ENCODE measurements at places on chromosomes 3 and 15.

DNA sequence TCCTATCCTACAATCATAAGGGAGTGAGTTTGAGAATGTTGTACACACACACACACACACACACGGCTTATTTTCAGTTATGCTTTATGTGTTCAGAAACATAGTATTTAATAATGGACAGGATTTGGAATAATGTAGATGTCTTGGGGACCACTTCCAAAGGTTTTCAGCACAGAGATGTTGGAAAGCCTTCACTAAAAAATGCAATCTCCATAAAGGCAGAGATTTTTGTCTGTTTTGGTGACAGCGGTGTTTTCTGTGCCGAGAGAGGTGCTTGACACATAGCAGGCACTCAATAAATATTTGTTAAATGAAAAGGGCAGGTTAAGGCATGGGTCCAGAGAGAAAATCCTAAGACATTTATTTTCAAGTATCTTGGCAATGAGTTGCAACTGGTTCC is 428.2 kb upstream of the RGMA start:
- no peak for DNase-seq

- DNase-seq = no peak
Observed at GRCh38 chr15:80367094-80367493, 37.1 kb upstream of the ARNT2 start.

GRCh38 chr3:106004826-106005225 is 136.0 kb upstream of the CBLB start:
- no peak for DNase-seq

- no peak for DNase-seq
Observed at GRCh38 chr15:58318517-58318916, 113.3 kb upstream of the LIPC start.

DNA sequence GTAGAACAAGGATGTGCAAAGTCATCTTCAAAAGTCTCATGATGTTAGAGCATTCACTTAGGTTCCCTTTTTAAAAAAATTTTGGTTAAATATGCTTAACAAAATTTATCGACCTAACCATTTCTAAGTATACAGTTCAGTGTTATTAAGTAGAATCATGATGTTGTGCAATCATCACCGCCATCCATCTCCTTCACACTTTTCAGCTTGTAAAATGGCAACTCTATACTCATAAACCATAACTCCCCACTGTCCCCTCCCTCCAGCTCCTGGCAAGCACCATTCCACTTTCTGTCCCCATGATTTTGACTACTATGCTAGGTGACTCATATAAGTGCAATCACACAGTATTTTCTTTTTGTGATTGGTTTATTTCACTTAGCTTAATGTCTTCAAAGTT is 895.0 kb downstream of the TBL1XR1 start:
- DNase-seq = no peak
